LoVo (cell line): ENCODE measurements at places on chromosomes 13 and 19.

DNA sequence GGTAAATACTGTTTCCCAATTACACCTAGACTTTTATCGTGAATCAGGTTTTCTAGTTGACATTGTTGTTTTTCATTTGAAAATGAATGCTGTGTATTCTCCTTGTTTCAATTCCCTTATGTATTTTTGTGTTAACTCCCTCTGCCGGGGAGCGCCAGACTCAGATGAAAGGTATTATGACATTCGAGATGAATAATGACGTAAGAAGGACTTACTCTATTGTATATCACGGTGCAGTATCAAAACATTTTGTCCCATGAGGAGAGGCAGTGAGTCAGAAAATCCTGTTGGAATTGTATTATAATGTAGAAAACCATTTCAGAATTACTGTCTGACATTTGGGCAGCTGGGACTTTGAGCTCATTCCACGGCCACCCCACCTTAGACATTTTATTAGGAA lies 61.6 kb downstream of the LRCH1 start:
- DNase-seq, result no peak

DNA sequence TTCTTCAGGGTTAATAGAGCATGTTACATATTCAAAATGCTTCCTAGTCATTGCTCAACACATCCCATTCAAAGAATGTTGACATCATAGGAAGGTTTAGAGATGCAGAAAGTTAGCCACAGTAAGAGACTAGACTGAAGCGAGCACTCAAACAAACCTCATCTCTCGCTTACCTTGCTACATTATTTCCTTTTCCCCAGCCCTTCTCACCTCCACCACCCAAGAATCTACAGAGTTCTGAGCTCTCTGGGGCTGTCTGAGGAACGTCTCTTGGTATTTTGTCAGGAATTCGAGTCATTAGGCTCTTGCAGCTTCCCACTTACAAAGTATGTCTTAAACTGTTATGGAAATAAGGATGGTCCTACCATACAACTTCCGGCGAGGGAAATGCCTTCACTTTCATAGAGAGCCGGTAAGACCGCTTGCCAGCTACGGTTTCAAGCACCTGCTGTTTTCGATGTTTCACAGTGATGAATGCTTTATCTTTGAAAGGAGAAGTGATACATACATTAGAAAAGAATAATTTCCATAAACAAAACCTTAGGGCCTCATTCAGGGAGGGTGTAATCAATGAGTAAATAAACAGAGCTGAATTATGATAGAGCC lies 65.1 kb downstream of the FLT1 start:
- no peak for DNase-seq

- no peak for DNase-seq
These were observed 232.2 kb downstream of the DACH1 start for GRCh38 chr13:71634602-71635443.

- no peak for DNase-seq
These were observed 12.4 kb upstream of the TPP2 start for GRCh38 chr13:102584434-102584833.

DNA sequence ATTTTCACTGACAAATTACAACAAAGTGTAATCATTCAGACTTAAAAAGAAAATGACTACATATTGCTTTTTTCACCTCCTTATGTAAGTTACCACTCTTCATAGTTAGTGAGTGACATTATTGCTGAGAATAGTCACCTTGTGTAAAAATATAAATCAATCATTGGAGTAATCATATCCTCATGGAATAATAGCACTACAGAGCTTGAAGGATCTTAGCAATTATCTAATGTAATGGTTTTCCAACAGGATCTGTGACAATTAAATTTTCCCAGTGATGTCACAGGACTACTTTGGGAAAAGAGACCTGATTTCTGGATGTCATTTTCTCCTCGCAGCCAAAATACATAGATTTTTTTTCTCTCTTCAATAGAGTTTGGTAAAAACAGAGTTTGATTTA lies 833.0 kb upstream of the PCDH9 start:
- DNase-seq, result no peak

GRCh38 chr13:61144301-61144700 lies 271.3 kb downstream of the PCDH20 start:
- no peak for DNase-seq

GRCh38 chr19:53357821-53358581 lies 7.5 kb upstream of the ZNF525 start:
- no peak for DNase-seq

DNA sequence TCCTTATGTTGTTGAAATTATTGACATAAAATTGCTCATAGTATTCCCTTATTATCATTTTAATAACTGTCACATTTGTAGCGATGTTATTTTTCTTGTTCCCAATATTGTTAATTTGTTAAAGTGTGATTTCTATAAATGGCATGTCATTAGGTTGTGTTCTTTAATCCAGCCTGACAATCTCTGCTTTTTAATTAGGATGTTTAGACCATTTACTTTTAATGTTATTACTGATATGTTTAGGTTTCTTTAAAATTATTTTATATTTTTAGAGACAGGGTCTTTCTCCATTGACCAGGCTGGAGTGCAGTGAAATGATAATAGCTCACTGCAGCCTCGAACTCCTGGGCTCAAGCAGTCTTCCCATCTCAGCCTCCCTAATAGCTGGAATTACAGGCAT lies 408.5 kb downstream of the DLEU7 start:
- DNase-seq, result no peak

- DNase-seq, result no peak
These were observed 534 bp downstream of the STK24 start for GRCh38 chr13:98576200-98576945.

- DNase-seq, result no peak
These were observed 297.6 kb downstream of the SLITRK6 start for GRCh38 chr13:85501616-85502015.

DNA sequence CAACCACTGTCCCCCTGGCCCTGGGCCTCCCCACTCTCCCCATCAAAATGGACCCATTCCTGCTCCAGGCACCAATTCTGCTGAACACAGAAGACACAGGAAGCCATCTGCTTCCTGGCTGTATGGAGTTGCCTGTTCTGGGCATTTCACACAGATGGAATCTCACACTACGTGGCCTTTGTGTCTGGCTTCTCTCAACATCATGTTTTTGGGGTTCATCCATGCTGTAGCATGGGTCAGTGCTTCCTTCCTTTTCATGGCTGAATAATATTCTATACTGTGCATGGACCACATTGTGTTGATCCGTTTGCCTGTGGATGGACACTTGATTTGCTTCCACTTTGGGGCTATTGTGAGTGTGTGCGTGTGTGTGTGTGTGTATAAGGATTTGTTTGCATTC lies 15.0 kb upstream of the KLF2 start:
- DNase-seq, result no peak

DNA sequence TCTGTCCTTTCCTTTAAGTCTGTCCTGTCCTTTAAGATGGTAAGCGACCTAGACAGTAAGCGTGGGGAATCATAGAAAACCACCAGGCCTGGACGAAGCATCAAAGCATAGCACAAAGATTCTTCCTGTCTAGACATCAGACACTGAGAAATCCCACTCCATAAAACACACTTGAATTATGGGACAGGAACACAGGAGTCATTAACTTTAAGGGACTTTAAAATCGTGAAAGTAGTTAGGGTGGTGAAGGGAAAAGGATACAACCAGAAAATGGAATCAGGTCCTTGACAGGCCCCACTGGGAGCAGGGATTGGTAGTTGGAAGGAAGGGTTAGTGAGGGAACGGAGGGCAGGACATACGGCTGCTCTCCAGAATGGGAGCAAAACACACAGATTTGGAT lies 31.6 kb upstream of the C1QTNF9 start:
- no peak for DNase-seq

DNA sequence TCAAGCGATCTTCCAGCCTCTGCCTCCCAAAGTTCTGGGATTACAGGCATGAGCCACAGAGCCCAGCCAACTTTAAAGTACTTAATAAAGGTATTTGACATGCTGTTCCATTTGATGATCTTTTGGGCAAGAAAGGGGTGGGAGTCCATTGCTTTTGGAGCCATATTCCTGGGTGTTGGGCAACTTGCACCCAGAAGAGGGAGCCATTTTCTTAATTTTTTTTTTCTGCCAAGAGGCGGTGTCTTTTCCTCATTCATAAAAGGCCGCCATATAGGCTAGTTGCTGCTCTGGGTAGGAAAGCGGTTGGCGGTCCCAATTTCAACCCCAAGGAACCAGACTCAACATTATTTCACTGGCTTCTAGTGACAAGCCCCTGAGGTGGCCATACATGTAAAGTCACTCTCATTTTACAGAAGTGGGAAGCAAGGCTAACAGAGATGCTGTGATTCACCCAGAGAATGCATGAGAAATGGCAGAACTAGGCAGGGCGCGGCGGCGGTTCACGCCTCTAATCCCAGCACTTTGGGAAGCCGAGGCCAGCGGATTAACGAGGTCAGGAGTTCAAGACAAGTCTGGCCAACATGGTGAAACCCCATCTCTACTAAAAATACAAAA lies 139.6 kb downstream of the CACNA1A start:
- peak; percentile 7 for DNase-seq

DNA sequence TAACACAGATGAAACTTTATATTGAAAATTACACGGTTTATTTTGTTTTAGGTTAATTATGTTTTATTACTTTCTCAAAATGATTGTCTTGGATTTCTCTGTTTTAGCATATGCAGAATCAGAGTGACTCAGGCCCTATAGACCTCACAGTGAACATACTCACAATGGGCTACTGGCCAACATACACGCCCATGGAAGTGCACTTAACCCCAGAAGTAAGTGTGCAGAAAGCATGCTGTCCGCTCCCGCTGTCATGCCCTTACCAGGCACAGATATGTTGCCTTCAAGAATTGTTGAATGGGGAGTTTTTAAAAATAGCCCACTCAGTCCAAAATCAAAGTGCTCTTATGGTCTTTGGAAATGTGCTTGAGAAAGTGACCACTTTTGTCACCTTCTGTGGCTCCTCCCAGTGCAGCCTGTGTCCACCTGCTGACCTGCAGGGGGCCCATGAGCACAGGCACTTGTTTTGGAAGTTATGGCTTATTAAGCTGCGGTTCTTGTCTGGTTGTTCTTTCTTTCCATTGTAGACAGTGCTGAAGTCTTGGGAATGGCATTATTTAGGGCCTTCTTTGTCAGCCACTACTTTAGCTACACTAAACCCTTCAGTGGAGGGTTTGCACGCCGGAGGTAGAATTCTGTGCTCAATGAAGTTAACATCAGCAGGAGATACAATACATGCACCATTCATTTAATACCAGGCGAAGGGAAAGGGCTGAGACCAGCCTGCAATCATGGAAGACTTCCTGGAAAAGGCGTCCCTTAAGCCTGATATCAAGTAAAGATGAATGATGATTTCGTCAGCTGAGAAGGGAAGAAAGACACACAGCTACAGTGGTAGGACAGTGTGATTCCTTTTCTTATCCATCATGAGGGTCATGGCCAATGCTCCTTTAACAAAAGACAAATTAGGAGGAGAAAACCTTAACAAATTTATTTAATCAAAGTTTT lies 36.7 kb downstream of the CUL4A start:
- DNase-seq, result no peak
